Right renal pelvis (tissue), 4 donors: ENCODE measurements at places on chromosomes 7 and 10. TPM values are rescaled to one million over a fixed set of nuclear protein-coding genes. Genes with fewer than 3 reads are reported as not detected.

ASB10 gene
- not detected for polyA plus RNA-seq

CPED1 gene
- 43.0 TPM for polyA plus RNA-seq

EPHB6 gene
- polyA plus RNA-seq = 24.9 TPM

DNA sequence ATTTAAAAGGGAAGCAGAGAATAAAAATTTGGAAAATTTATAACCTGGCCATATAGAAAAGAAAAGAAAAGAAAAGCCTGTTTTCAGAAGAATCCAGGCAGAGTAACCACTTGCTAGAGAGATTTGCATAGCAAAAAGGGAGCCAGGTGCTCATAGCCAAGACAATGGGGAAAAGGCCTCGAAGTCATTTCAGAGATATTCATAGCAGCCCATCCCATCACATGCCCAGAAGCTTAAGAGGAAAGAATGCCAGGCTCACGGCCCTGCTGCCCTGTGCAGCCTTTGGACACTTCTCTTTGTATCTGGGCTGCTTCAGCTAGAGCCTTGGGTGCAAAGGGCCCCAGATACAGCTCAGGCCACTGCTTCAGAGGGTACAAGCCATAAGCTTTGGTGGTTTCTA, 159.8 kb downstream of the CCDC7 start:
- no peak for DNase-seq

- no peak for DNase-seq
Measured at GRCh38 chr7:49127359-49127913, 203.1 kb downstream of the CDC14C start.

- DNase-seq = no peak
Measured at GRCh38 chr7:97847791-97848190, 24.4 kb downstream of the ASNS start.

CD36 gene
- polyA plus RNA-seq = 21.7 TPM

FAM25C gene
- polyA plus RNA-seq = not detected

CUZD1 gene
- polyA plus RNA-seq = 2.3 TPM

DNA sequence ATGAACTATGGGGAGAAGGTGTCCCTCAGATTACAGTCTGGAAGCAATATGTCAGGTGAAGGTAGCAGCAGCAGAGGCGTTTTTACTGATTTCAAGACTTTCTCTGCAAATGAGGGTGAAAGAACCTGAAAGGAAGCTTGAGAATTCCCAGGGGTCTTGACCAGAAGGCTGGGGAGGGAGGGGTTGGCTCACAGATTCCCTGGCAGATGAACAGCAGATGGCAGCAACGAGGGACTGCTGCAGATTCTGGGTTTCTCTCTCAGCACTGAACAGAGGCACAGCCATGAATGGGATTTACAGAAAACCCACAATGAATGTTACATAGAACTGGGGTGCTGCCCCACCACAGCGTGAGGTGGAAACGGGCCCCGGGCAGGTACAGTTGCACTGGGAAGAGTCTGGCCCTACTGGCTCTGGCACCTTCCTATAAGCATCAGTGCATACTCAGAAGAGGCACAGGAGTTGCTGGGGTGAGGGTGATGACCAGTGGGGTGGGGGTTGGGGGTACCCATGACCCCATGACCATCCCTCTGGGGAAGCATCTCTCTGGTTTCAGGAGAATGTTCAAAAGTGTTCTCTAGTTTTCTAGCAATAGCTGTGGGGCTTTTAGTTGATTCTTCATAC, 317.8 kb downstream of the SH2D4B start:
- peak; percentile 12 for DNase-seq

DNA sequence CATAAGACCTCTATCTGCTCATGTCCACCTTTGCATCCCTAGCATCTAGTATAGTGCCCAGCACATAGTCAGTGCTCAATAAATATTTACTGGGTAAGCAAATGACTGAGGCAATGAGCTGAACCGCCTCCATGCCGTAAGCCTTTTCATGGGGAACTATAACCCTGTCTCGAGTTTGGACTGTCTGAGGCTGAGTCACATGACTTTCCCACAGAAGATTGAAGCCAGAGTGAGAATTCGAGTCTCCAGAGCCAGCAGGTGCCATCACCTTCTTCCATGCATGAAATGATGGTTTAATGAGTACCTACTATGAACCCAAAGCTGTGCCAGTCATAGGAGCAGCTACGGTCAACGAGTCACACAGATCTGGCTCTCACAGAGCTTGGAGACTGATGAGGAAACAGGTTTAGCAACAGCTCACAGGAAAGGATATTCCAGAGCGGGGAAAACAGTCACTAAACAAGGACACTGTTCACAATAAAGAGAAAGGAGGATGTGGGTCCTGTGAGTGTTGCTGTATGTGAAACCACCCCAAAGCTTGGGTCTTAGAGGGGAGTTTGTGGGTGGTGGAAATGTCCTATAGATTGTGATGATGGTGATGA, 75.2 kb downstream of the TEX36 start:
- DNase-seq = no peak

DNA sequence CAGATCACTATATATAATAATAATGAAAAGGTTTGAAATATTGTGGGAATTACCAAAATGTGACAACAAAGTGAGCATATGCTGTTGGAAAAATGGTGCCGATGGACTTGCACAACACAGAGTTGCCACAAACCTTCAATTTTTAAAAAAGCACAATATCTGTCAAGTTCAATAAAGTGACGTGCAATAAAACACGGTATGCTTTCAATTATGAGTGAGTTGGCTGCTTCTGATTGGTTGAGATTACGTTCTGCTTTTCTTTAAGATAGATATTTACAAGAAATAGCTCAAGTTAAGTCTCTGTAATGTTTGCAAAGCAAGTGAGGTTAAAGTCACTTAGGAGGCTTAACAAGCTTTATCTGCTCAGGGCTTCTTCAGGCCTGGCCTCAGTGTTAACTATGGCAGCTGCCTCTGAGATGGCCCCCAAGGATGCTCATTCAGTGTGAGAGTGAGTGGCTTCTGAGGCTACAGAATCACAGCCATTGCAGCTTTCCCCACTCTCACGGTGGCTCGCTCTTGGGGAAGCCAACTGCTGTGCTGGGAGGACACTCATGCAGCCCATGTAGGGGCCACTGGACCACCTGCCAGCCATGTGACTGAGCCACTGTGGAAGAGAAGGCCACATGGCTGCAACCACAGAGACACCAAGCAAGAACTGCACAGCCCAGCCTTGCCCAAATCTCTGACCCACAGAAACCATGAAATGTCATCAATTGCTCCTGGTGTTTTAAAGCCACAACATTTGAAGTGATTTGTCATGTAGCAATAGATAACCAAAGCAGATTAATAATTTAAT, 78.3 kb upstream of the TMEM72 start:
- DNase-seq = no peak

GRCh38 chr10:62528441-62528840, 154.3 kb downstream of the ZNF365 start:
- no peak for DNase-seq

RASA4 gene
- 42.4 TPM for polyA plus RNA-seq

GRCh38 chr7:30931929-30932540, 20.4 kb downstream of the AQP1 start:
- DNase-seq = no peak

GRCh38 chr7:26658389-26659084, 205.9 kb downstream of the SKAP2 start:
- DNase-seq = no peak

GRCh38 chr10:116080553-116080952, 192.5 kb downstream of the GFRA1 start:
- DNase-seq = no peak

GRCh38 chr10:4837551-4837950, 11.5 kb downstream of the AKR1E2 start:
- DNase-seq = no peak

DNA sequence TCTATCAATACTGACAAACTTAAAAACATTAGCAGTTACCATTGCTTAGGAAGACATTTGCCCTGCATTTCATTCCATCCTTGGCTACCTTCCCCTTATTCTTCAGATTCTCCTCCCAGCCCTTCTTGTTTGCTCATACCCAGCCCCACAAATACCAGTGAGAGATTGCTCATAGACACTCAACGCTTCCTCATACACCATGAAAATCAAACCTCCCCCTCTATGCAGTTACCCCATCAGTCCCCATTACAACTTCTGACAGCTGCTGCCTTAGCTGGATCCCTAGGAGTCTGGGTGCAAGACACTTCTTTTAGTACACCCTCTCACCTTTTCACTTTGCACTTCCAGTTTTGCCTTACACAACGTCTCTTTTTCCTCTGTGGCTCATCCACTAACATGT, 28.3 kb upstream of the PIK3CG start:
- DNase-seq = no peak

- DNase-seq = no peak
Measured at GRCh38 chr7:130154131-130154500, 51.1 kb downstream of the TMEM209 start.

GRCh38 chr10:17092986-17093803, 36.4 kb downstream of the CUBN start:
- DNase-seq = no peak

GRCh38 chr7:22662556-22663356, 64.2 kb upstream of the IL6 start:
- no peak for DNase-seq

DNA sequence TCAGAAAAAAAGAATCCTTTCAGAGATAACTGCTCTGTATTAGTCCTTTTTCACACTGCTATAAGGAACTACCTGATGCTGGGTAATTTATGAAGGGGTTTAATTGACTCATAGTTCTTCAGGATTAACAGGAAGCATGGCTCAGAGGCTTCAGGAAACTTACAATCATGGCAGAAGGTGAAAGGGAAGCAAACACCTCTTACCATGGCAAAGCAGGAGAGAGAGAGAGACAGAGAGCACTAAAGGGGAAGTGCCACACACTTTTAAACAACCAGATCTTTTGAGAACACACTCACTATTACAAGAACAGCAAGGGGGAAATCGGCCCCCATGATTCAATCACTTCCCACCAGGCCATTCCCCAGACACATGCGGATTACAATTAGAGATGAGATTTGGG, 114.2 kb downstream of the TES start:
- no peak for DNase-seq

TMEM184A gene
- 6.4 TPM for polyA plus RNA-seq

GRCh38 chr10:78318305-78318704, 284.6 kb downstream of the RPS24 start:
- DNase-seq = no peak
